NCI-H446 treated with DMSO at 0.1 percent for 48 hours (cell line): ENCODE measurements at places on chromosomes 13 and 19.
A peak's percentile ranks its signal among the peaks of the same experiment; 100 is the strongest.

DNA sequence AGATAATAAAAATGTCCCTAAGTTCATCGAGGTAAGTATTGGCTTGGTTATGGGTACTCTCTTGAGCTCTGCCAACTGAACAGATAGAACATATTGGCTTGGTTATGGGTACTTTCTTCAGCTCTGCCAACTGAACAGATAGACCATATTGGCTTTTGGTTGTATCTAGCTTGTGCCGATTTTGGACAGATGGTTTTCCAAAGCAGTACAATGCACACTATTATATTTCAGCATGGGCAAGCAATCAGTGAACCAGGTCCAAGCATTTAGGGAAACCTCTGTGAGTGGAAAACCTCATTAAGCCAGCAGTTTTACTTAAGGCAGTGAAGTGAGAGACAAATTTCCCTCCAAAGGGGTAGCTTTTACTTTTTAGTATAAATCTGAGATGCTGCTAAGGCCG, 1440.5 kb upstream of the SPRY2 start:
- DNase-seq = no peak

DNA sequence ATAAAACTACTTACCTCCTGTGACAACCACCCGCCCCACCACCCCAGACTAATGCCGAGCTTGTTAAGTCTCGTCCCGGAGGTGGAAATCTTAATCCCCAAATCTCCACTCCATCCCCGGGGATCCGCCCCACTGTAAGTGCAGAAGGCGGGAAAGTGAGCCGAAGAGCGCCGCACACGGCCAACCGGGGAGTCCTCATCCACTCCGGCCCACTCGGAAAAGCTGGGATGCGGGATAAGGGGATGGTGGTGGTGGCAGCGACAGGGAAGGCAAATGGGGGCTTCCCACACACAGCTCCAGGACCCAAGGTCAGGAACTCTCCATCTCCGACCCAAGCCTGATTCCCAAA, 621 bp downstream of the FBL start:
- DNase-seq = no peak

DNA sequence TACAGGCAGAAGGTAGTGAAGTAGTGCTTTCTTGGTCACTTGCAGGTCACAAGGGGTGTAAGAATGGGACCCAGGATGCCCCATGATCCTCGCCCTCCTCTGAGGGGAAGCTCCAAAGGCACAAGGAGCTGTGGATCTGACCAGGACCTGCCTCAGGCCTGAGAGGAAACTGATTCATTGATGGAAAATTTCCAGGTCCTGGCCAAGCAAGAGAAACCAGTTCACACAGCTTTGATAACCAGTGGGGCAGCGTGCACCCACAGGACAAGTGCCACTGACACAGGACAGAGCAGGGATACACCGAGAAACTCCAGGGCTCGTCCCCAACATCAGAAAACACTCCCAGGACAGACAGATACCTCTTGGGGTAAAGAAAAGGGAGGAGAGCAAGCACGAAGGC, 177.1 kb downstream of the RBM26 start:
- no peak for DNase-seq

- DNase-seq = no peak
These were observed 6.7 kb downstream of the LSM7 start for GRCh38 chr19:2321565-2322283.

- DNase-seq = no peak
These were observed 314.1 kb downstream of the ZNF536 start for GRCh38 chr19:30686176-30686820.

GRCh38 chr19:4342314-4342614, 1.1 kb upstream of the MPND start:
- DNase-seq = no peak

DNA sequence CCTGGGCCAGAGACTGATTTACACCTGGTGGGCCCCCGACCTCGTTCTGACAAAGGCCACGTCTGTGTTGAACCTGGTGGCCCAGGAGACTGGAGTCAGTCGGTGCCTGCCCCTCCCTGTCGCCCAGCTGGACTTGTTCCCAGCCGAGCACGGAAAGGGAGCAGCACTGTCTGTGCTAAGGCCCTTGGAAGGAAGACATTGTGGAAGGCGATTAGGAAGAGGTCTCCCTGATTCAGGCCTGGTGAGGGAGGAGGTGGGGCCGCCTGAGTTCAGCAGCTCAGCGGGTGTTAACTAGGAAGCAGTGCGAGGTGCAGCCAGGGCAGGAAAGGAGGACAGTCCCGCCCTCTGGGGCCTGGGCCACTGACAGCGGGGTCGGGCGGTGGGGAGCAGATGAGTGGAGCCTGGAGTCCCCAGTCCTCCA, 64.7 kb downstream of the GPR12 start:
- DNase-seq = no peak

DNA sequence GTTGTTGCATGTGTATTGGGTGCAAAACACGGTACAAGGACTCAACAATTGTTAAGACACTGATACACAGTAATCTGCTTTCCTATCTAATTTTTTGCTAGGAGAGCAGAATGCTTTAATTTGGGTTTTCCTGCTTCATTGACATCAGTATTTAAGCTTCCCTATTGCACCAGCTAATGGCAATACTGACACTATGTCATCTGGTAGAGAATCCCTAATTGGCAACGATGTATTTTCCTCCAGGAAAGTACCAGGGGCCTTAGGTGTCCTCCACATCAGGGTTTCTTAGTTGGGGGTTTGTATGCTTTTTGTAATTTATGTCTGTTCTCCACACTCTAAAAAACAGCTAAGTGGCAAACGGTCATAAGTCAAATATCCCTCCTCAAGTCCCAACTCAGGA, 76.5 kb upstream of the FRY start:
- no peak for DNase-seq

- DNase-seq = no peak
These were observed 610 bp downstream of the ZSCAN1 start for GRCh38 chr19:58034477-58034793.

DNA sequence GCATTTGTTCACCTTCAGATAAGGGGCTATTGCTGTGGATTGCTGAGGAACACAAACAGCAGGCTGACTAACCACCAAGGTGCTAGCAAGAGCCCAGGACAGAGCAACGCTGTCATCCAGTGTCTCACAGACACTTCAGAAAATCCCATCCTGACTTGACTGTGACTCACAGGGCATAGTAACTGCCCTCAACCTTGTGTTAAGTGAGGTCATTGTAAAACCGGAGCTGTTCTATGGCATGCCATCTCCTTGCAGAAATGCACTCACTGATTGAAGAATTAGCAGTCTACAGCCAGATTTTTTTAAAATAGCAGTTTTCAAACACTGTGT, 51.1 kb downstream of the TNFRSF19 start:
- DNase-seq = no peak

- no peak for DNase-seq
These were observed 575.6 kb downstream of the DCT start for GRCh38 chr13:93903909-93904308.

DNA sequence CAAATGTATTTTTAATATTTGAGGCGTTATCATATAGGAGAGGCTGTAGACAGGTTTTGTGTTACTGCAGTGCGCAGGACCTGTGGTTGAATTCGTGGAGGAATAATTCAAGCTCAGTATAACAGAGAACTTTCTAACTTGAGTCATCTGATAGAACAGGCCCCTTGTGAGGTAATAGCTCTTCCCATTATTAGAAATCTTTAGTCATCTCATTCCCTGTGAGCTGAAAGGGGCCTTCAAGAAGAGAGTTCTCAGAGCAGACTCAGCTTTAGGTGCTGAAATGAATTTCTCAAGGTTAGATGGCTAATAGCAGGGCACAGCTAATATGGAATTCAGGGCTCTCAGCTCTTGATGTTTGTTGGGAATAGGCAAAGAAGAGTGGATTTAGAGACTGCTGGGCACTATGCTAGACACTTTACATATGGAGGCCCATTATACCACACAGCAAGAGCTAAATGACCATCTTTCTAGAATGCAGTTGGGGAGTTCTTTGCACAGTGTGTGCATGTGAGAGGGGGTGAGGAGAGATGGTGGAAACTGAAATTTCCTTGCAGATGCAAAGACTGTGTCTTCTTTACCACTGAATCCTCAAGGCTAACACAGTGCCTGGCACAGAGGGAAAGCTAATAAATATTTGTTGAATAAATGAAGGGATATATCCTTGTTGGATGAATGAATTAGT, 89.5 kb downstream of the DGKH start:
- DNase-seq = no peak

DNA sequence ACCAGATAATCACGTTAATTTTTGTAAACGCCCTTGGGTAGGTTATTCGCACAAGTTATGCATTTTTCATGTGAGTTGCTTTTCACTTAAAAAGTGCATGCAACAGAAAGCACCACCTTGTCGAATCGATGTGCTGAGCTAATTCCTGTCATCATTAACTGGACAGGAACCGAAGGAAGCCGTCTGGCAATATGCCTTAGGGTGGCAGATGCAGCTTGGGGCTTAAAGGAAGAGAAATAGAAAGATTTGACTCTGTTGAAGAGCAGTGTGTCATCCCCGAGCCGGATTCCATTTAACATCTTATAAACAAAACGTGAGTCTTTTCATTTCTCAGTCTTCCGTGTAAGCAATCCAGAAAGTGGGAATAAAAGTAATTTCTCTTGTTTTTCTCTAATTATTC, 70.0 kb downstream of the ATP11A start:
- no peak for DNase-seq

DNA sequence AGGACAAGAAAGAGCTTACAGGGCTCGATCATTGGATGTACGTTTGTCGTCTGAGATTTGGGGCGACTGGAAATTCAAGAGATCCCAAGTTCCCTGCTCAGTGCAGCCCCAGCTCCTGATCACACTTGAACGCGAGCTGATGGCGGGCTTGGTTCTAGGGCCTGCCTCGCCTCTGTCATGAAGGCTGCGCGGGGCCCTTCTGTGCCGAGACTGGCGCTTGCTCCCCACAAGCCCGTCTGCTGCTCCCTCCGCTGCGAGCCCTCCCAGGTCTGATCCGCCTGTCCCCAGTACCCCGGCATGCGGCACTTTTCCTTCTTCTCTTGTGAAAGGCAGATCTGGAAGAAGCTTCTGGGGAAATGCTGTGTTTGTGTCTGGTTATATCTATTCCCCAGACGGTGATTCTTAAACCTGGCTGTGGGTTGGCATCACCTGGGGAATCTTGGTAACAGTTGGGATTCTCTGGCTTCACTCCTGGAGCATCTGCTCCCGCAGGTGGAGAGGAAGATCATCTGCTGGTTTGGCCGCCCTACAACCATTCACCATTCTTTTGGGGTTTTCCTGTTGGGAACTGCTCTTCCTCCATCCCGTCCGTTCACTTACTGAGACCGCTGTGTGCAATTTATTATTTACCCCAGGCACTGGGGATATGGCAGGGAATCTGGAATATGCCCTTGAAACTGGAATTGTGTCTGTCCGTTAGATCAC, 43.6 kb downstream of the SIPA1L3 start:
- DNase-seq = no peak

DNA sequence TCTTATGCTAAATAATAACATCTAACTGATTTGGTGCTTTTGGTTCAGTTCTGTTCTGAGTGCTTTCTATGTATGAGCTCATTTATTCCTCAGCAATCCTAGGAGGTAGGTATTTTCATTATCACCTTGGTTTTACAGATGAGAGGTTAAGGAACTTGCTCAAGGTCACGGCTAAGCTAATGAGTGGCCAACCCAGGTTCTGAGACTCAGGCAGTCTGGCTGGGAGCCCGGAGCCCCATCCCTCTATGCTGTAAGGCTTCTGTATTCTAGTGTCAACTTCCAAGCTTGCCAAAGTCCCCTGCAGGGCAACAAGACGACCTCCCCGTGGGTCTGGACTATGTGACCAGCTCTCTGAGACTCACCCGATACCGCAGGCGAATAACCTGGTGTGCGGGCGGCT, 60.5 kb downstream of the PARP4 start:
- no peak for DNase-seq

GRCh38 chr13:34738254-34738992, 203.6 kb upstream of the NBEA start:
- DNase-seq = peak; percentile 38

DNA sequence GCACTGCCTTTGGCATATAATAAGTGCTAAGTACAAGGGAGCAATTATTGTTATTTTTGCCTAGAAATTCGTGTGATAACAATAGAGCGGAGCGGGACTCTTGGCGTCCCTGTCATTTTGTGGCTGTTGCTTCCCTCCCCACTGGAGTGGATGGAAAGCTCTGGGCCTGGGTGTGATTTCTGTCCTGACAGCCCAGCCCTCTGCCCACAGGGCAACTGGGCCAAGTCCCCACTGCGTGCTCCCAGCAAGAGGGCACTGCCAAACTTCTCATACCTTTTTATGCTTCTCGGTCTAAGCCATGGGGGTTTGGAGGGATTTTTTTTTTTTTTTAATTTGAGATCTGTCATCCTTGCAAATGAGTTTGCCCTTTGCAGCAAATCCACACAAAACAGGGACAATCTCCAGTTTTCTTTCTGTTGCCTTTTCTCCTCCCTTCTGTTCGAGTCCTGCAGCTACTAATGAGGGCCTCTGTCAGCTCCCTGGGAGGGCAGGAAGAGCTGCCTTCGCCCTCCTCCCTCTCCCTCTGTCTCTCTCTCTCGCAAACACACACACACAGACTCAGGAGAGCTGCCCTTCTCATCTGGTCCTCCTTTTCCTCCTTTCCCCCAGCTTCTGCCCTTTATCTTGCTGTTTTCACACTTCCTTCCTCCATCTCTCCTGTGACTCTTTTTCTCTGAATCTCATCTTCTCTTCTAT, 103.9 kb downstream of the DNAJC15 start:
- DNase-seq = peak; percentile 50

GRCh38 chr19:11781295-11782057, 14.7 kb downstream of the ZNF441 start:
- no peak for DNase-seq

DNA sequence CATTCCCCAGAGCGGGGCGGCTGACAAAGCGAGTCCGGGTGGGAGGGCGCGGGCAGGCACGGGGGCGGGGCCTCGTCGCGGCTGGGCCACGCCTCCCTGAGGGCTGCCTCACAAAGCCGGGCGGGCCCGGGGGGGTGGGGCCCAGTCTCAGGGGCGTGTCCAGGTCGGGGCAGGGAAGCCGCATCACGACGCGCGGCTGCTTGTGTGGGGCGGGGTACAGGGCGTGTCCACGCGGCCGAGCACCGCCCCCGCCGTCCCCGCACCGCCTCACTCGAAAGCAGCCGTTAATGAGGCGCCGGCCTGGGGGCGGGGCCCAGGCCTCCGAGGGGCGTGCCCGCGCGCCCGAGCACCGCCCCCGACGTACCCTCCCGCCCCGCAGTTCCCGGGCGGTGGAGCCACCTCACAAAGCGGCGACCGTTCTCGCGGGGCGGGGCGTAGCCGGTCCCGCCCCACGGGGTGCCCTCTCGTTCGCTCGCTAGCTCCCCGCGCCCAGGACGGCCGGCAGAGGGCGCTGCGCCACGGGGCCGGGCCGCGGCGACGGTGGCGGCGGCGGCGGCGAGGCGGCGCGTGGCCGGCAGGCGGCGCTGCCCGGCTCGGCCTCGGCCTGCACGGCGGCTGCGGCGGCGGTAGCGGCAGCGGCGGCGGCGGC, at the start of gene CARM1:
Gene CARM1 (plus strand): TSS at position 599 of the 649 bp plus-strand sequence. CDS start 150 bp downstream, outside the sequence.
- peak; percentile 96 for DNase-seq

DNA sequence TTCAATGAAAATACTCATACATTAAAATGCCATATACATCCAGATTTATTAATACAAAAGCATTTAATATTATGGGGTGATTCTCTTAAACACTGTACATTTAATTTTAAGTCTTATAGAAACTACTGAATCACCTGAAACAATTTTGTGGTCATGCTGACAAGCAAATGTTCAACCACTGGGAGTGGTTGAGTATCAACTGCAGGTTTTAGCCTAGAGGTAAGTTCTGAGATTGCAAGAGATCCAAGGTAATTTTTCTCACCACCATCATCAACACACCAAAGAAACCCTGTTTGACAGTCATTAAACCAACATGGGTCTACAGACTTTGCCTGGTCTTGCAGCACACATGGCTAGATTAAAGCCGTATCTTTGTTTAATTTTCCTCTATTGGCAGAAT, 196.3 kb downstream of the LHFPL6 start:
- DNase-seq = no peak

GRCh38 chr19:49492573-49493405, 3.4 kb upstream of the RPS11 start:
- DNase-seq = no peak
